ENCODE measurements at places on chromosomes 4 and X.

GRCh38 chr4:185036019-185036418 lies 17.7 kb downstream of the HELT start:
- DNase-seq, result no peak

- DNase-seq, result no peak
Measured at GRCh38 chr4:159297091-159297490, 194.2 kb downstream of the RAPGEF2 start.

GRCh38 chr4:56130606-56131155 lies 181.9 kb downstream of the CEP135 start:
- no peak for DNase-seq

- DNase-seq, result no peak
Measured at GRCh38 chrX:31934842-31935370, 863.1 kb upstream of the FTHL17 start.

GRCh38 chr4:159290321-159291030 lies 187.6 kb downstream of the RAPGEF2 start:
- no peak for DNase-seq

- DNase-seq, result peak; percentile 74
Measured at GRCh38 chrX:101485212-101485949, at the start of gene ARMCX4. TSS of gene ARMCX4 (plus strand) at chrX:101485456. CDS start at chrX:101488590, 3,134 bp downstream.

DNA sequence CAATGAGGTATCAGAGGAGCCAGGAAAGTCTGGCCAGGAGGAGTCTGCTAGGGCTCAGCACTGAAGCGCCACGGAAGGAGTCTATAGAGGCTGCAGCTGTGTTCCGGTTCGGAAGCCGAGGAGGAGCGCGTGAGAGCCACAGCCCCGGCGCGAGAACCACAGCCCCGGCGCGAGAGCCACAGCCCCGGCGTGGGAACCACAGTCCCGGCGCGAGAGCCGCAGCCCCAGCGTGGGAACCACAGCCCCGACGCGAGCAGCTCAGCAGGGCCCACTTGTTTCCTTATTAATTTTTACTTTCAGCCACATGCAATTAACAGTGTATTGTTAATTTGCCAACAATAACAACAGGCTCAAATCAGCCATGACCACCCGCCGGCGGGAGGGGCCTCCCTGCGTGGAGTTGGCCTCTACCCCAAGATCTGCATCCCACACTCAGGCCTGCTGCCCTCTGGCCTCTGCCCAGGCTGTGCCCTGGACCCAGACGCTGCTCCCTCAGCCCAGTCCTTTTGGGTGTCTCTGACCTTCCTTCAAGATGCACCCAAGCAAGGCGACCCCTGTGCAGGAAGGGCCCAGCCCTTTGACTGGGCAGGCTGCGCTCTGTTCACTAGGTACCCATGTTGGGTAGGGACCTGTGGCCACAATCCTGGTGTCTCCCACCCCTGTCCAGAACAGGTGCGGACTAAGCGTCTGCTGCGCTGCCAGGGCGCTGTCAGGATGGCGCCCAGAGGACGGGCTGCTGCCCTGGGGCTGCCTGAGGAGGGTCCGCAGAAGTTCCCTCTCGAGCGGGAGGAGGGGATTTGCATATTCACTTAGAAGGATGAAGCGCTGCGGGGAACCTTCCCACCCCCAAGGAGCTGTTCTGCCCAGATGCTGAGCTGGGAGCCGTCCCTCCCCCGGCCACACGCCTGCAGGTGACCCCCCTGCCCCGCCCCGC lies 113.8 kb downstream of the ADRA2C start:
- no peak for DNase-seq

DNA sequence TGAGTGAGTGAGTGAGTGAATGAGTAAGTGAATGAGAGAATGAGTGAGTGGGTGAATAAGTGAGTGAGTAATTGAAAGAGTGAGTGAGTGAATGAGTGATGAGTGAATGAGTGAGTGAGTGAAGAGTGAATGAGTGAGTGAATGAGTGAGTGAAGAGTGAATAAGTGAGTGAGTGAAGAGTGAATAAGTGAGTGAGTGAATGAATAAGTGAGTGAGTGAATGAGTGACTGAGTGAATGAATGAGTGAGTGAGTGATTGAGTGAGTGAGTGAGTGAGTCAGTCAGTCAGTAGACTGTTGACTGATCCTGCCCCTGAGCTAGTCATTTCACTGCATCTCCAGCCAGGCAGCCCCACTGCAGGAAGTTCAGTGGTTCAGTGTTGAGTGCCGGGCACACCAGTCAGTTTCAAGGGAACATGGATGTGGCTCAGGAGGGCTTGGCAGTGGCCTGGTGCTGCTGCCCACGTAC lies 228.4 kb upstream of the PSAPL1 start:
- no peak for DNase-seq

DNA sequence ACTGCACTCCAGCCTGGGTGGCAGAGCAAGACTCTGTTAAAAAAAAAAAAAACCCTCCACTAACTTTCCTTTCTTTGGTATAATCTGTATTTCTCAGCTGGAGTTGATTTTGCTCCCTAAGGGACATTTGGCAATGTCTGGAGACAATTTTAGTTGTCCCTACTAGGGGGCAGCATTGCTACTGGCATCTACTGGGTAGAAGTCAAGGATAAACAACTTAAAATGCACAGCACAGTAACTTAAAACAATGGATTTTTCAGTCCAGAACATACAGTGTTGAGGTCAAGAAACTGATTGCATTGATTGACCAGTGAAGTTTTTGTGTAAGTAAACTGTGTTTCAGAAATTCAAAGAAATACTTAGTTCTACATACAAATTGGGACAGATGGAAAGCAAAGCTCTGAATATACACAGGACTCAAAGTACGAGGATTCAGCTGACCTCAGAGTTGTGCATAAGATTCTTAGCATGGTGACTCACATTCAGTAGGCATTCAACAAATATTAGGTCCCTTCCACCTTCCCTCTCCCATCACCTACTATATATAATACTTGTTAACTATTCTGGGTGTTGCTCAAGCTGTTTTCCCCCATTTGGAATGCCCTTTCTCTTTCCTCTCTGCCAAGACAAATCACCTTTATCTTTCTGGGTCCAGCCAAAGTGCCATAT lies 8.8 kb downstream of the DDX53 start:
- DNase-seq, result peak; percentile 1

GRCh38 chrX:43581888-43582539 lies 74.1 kb upstream of the MAOA start:
- DNase-seq, result no peak

GRCh38 chr4:2066011-2066551 lies 7.0 kb downstream of the NAT8L start:
- no peak for DNase-seq

GRCh38 chr4:139028191-139028661 lies 12.6 kb downstream of the NOCT start:
- no peak for DNase-seq

DNA sequence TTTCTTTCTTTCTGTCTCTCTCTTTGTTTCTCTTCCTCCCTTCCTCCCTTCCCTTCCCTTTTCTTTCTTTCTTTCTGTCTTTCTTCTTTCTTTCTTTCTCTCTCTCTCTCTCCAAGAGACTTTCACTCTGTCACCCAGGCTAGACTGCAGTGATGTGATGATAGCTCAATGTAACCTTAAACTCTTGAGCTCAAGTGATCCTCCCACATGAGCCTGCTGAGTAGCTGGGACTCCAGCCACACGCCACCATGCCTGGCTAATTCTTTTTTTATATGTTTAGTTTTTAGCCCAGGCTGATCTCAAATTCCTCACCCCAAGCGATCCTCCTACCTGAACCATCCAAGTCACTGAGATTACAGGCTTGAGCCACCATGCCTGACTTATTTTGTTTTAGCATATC lies 64.3 kb upstream of the EMCN start:
- DNase-seq, result no peak

DNA sequence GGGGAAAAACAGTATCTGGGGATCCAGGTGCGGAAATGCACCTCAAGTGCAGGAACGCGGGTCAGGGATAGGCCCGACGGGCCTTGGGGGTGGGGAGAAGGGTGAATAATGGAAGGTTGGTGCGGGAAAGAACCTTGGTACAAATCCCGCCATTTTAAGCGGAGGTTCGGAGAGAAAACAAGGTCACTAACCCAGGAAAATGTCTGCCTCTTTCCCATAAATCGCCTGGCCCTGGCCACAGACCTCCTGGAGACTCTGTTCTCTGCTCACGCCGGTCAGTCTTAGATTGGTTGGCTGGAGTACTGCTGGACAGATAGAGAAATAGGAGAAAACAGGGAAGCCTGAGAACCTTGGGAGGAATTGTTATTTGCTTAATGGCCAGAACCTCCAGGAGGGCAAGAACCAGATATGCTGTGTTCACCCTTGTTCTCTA lies 897 bp upstream of the FBXL5 start:
- peak; percentile 52 for DNase-seq

DNA sequence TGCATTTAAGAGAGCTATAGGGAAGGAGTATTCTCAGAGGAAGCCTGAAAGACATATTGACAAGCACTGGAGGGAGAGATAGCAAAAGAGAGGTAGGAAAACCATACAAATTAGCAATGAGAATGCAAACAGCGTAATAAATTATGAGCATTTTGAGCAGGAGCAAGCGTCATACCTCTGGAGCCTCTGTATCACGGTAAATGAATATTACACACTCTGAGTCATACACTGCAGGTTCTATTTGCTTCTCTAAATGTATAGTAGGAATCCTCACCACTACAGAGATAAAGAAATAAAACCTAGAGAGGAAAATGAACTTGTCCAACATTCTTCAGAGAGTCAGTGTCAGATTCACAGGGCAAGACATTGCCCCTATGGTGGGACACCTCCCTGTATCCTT lies 46.4 kb upstream of the GABRE start:
- no peak for DNase-seq

- no peak for DNase-seq
Measured at GRCh38 chr4:113810906-113811305, 49.4 kb upstream of the CAMK2D start.

DNA sequence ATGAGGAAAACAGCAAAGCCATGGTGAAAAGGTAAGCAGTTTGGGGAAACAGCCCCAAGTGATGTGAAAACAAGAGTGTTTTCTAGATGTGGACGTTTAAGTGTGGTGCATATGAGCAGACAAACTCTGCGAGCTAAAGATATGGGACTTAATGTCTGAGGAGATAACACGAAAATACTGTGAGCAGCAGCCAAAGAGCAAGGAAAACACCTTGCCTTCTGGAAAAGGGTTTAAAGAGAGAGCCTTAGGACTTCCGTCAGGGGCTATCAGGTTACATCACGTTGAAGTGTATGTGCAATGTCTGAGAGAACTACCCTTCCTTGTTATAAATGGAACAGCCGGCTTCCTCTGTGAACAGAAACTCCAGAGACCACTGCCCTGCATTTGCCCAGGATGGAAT lies 54.2 kb downstream of the LEF1 start:
- DNase-seq, result no peak

GRCh38 chr4:109171070-109171469 lies 131.4 kb downstream of the COL25A1 start:
- DNase-seq, result no peak

GRCh38 chr4:83651846-83652245 lies 115.9 kb downstream of the GPAT3 start:
- no peak for DNase-seq

DNA sequence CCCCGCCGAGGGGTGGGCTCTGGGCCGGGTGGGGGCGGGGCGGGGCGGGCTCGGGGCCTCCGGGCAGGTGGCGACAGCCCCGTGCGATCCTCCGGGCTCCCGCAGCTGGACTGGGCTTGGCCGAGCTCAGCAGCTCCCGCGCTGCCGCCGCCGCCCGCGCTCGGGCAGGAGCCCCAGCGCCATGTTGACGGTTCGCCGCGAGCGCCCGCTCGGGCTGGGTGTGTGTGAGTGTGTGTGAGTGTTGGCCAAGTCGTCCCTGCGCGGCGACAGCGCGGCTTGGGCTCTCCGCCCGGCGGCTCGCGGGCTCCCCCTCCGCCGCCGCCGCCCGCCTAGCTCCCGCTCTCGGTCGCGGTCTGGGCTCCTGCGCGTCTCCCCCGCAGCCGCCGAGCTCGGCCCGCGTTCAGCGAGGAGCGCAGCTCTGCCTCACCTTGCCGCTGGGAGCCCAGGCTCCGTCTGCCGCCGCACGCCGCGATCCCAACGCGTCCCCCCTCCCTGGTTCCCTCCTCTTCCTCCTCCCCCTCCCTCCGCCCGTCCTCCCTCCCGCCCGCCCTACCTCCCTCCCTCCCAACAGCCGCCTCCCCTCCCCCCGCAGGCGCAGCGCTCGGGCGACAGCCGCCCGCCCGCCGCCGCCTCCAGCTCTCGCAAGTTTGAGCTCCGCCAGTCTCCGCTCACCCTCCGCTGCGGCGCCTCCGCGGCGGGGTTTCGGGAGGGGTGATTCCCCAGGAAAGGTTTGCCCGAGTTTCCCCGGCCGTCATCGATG lies at the start of gene BCOR:
BCOR (minus strand) TSS at position 455 of the 760 bp plus-strand sequence. CDS start 20,029 bp downstream, outside the sequence.
- DNase-seq, result peak; percentile 67

DNA sequence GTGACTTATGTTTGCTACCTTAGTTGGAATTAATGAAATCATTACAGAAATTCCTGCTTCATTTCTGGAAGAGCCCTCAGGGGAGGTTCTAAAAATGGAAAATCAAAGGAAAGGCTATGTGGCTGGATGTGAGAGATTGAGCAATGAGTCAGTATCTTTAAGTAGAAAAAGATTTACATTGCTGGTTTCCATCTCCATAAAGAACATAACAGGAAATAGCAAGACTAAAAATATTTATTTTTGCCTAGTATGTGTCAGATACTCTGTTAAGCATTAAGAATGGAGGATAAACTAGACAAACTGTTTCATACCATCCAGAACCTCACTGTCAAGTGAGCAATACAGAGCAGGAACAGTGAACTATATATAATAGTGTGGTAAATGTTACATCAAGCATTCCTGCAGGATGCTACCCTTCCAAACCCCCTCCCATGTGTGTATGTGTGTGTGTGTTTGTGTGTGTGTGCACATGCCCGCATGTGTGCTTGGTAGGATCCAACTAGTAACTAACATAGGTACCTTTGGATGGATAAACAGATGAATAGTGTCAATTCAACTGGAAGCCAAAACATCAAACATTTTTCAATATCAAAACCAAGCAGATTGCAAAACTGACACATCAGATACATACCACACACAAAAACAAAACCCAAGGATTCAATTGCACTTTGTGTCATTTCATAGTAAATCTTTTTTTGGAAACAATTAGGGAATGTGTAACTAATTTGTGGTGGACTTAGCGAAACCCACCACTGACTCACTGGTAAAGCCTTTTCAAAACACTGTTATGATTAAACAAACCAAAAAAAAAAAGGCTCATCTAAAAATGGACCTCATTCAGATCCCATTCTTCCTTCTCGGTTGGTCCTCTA lies 223.4 kb downstream of the SHROOM3 start:
- DNase-seq, result no peak

DNA sequence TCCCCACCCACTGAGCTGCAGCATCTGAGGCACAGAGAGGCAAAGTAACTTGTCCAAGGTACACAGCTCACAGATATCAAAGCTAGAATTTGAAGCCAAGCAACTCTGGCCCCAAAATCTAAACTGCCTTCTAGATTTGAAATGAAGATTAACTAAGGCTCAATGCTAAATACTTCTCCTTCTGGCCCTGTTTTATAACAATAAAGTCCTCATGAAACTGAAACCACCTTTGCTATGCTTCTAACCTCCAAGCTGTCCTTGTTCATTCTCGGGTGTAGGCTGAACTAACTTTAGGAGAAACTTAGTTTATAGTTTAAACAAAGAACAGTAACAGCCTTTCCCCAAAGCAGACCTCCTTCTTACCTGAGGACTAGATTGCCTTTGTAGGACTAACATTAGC lies 93.6 kb downstream of the DCTD start:
- no peak for DNase-seq

GRCh38 chr4:37538931-37539330 lies 147.2 kb downstream of the RELL1 start:
- DNase-seq, result no peak

- no peak for DNase-seq
Measured at GRCh38 chrX:72280321-72280845, 3.3 kb upstream of the RPS4X start.

- DNase-seq, result no peak
Measured at GRCh38 chrX:40700640-40701342, 34.6 kb downstream of the MED14 start.
